Activated effector memory CD4-positive, alpha-beta T cell treated with anti-CD3 and anti-CD28 coated beads, Interleukin-2, amount 50 U/mL, for 16 hours (primary cell): ENCODE measurements at places on chromosomes 4 and X.
A peak's percentile ranks its signal among the peaks of the same experiment; 100 is the strongest.

GRCh38 chrX:41377624-41378023 lies 43.7 kb downstream of the DDX3X start:
- peak; percentile 74 for DNase-seq

- DNase-seq = no peak
Measured at GRCh38 chr4:7147661-7148310, 44.6 kb upstream of the SORCS2 start.

DNA sequence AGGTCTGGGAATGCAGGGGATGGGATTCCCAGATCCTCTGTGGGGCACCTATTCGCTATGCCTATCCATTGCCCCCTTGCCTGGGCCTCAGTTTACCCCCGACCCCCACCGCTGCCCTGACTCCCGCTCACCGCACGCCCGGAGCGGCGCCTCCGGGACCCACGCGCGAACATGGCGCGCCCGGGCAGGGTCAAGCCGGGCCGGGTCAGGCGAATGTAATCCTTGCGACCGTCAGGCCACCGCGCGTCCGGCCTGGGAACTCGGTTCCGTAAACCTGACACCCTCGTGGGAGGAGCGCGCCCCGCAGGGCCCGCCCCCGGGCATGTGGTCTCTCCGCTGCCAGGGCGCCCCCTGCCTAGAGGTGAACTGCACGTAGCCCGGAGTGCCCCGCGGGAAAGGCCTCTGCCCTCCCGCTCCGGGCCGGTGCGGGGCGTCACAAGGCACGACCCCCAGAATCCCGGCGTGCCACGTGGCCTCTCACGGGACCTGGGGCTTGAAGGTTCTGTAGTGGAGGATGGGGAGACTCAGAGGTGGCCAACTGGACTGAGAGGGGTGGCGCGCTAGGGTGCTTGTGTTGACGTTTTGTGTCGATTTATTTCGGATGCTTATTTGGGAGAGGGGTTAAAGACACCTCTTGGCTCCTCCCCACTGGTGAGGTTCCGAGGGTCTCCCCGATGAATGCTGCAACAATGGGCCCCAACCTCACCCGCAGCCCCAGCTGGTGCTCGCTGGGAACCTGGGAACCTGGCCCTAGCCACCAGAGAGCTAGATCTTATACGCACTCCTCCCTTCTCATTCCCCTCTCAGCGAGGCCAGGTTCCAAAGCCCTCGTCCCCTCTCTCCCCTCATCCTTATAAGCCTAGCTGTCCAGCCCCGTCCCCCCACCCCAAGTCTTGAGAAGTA lies at the start of gene PRICKLE3:
PRICKLE3 (minus strand) TSS at position 249 of the 903 bp plus-strand sequence; CDS start at position 173, 76 bp downstream.
- peak; percentile 90 for DNase-seq

GRCh38 chrX:19924285-19924684 lies 36.9 kb upstream of the SH3KBP1 start:
- DNase-seq = no peak

GRCh38 chrX:79176028-79176427 lies 31.5 kb downstream of the GPR174 start:
- DNase-seq = no peak

GRCh38 chrX:16604337-16604736 lies 45.6 kb upstream of the S100G start:
- no peak for DNase-seq

GRCh38 chrX:132776486-132777210 lies 181.8 kb downstream of the HS6ST2 start:
- DNase-seq = no peak

DNA sequence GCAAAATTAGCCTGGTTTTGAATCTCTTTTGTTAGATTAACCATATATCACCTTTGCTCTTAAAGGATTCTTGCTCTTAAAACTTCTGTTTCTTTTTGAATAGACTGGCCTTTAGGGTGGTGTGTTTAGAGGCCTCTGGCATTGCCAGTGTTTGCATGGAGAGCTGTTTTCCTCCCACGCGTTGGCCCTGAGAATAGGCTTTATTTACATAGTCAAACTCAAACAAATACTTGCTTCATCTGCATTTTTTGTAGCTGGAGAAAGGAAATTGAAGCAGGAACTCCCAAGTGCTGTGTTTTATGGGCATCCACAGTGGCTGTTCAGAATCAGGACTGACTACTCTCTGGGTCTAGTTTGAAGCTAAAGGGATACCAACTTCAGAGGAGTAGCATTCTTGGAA lies 2.7 kb downstream of the SHROOM2 start:
- DNase-seq = no peak

GRCh38 chr4:106615961-106616360 lies 247.4 kb upstream of the GIMD1 start:
- DNase-seq = no peak

GRCh38 chr4:63921561-63921960 lies 487.7 kb downstream of the TECRL start:
- DNase-seq = no peak

GRCh38 chrX:138001226-138001625 lies 435.3 kb downstream of the ZIC3 start:
- no peak for DNase-seq

- no peak for DNase-seq
Measured at GRCh38 chr4:169976951-169977350, 49.2 kb downstream of the MFAP3L start.

DNA sequence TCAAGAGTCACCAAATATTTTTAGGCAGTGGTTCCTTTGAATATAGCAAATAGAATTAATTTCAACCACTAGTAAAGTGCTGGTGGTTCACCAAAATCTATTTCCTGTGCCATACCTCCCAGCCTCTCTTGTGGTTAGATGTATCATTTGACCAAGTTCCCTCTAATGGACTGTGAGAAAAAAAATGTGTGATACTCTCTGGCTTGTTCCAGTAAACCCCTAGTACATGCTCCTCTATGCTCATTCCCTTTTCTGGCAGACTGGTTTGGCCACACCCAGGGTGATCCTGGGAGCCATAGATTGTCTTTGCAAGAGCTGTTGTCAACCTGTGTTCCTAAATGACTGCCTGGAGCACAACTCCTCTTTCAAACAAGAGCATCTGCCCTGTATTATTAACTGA lies 109.5 kb downstream of the FRAS1 start:
- DNase-seq = no peak

DNA sequence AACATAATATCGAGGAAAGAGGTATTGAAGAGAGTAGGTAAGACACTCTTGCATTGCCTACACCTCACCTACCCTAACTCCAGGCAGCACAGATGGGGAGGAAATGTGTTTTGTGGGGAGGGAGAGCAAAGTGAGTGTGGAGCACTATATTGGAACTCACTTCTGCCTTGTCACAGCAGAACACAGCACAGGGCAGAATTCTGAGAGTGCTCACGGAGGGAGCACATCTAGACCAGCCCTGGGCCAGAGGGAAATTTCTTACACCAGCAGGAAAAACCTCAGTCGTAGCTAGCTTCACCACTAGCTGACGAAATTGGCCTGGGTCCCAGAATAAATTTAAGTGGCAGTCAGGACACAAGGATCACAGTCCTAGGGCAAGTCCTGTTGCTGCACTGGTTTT lies 517.3 kb downstream of the TMA16 start:
- no peak for DNase-seq

DNA sequence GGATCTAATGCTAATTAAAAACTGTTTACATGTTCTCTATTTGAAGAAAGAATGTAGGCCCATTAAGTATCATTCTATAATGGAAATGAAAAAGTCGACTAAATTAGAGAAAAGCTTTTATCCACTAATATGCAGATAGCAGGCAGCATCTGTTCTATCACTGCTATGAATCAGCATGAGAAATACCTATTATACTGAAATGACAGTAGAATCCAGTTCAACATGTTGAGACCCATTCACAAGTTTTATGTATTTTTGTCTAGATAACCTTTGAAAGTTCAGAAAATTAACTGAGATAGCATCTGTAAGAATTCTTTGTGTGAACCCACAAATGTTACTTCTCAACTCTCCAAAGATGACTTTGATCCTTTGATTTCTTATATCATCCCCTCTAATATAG lies 1254.4 kb upstream of the ADGRL3 start:
- DNase-seq = no peak

- DNase-seq = peak; percentile 68
Measured at GRCh38 chr4:6019316-6020263, 1.4 kb upstream of the C4orf50 start.

DNA sequence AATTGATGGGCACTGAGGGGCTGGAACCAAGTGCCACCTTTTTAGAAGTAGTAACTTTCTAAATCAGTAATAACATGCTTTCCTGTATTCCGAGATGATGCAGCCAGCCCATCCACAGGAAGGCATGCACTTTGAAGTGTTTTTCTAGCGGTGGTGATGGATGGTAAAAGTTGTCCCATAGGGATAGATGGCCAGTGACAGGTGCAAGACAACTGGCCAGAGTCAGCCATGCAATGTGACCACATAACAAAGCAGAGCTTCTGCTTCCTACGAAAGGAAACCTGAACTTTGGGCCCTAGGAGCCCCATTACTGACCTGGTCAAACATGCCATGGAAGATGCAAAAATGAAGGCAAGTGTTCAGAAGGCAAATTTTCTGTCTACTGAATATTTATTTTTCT lies 72.3 kb downstream of the NR3C2 start:
- DNase-seq = no peak

DNA sequence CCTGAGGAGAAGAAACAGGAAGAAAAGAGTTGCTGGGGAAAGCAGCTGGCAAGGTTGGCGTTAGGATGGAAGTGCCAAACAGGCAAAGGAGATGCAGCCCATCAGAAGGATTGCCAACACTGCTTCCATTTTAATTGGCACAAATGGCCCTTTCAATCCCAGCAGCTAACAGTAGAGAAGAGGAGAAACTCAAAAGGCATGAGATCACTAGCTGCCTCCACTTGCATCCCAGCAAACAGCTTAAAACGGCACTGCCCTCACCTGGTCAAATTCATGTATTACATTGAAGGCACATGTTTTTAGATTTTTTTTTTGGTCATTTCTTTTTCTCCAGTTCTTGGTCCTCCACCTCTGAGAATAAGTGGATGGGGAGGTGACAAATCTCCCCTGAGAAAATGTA lies 14.9 kb upstream of the LOC101059915 start:
- peak; percentile 72 for DNase-seq

DNA sequence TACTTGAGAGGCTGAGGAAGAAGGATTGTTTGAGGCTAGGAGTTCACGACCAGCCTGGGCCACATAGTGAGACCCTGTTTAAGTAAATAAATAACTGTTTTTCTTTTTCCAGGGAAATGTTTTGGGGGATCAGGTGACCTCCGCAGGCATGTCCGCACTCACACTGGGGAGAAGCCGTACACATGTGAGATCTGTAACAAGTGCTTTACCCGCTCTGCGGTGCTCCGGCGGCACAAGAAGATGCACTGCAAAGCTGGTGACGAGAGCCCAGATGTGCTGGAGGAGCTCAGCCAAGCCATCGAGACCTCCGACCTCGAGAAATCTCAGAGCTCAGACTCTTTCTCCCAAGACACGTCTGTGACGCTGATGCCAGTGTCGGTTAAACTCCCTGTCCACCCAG lies 30.5 kb downstream of the ZBTB49 start:
- DNase-seq = peak; percentile 58

DNA sequence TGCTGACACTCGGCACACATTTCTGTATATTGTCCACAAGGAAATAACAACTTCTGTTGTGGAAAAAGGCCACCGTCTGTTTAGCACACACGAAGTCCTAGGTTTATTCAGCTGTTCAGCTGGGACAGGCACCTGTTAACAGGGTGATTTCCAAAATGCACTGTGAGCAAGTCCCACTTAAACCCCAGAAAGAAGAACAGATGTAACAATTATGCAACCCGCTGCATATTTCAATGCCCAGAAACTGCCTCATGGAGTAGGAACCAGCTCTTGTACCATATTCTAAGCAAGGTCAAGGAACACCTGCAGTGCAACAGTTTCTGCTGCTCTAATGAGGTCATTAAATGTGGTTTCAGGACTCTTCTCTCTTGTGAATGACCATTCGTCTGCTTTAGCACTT lies 77.1 kb downstream of the GEMIN8 start:
- DNase-seq = no peak

DNA sequence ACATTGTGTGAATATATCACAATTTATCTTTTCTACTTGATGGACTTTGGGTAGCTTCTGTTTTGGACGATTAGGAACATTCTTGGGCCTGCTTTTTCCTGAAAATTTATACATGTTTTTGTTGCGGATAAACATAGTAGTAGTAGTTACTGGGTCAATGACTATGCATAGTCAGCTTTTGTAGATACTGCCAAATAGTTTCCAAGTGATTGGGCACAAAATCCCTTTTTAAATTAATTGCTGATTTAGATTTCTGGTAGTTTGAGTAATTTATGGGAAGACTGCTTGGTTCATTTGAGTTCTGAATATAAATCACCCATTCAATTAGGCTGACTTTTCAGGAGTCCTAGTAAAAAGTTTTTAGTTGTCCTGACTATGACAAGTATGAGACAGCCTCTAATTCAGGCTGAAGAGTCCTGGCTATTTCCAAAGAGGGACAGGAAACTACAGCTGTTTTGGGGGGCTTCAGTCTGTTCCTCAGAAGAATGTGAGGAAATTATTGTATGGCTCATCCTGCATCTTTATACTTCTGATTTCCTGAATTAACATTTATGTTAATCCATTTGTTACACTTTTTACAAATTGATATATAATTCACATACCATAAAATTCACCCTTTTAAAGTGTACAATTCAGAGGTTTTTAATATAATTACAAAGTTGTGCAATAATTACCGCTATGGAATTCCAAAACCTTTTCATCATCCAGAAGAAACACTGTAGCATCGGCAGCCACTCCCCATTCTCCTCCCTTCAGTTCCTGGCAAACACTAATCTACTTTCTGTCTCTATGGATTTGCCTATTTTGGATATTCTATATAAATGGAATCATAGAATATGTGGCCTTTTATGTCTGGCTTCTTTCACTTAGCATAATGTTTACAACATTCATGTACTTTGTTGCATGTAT lies 14.2 kb downstream of the LRP2BP start:
- DNase-seq = no peak

DNA sequence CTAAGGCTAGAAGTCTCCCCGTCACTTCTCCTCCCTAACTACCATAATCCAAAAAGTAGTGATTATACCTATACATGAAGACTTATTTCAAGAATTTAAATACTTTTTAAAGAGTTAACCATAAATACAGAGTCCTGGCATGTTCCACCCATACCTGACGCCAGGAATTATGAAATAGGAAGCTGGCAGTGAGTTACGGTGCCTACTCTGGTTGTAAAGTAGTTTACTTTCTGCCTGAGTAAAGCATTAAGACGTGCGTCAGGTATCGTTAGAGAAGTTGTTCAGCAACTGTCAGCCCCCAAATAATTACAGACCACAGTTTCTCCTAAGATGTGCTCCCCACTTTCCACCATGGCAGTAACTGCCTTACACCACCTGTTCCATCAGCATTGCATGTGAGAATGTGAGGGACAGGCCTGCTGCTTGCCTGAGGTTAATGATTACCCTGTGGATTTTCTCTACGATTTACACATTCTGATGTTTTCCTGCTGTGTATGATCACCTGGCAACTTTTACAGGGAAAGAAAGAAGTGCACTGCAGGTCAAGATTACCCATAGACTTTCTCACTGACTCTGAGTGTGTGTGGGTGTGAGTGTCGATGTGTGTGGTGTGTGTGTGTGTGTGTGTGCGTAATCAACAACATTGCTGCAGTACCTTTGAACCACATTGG lies 92.3 kb upstream of the SLC7A11 start:
- DNase-seq = no peak

DNA sequence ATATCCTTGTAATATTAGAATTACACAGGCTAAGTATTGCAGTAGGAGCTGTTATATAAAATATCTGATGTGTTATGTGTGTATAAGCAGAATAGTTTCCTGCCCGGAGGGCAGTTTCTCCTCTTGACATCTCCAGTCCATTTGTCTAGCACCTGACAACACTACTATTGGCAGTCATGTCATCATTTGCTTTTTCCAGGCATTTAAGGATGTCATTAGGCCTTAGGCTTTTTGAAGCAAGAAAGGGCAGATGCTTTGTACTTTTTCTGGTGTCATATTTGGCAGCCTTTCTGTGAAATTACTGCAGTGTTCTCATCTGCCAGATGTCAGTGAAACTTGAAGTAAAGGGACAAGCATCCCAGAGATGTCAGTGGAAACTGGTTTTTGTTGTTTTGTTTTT lies 2017.6 kb upstream of the IGFBP7 start:
- no peak for DNase-seq
